ENCODE measurements at places on chromosomes 12 and 14. TPM values are rescaled to one million over a fixed set of nuclear protein-coding genes. Genes with fewer than 3 reads are reported as not detected.

DNA sequence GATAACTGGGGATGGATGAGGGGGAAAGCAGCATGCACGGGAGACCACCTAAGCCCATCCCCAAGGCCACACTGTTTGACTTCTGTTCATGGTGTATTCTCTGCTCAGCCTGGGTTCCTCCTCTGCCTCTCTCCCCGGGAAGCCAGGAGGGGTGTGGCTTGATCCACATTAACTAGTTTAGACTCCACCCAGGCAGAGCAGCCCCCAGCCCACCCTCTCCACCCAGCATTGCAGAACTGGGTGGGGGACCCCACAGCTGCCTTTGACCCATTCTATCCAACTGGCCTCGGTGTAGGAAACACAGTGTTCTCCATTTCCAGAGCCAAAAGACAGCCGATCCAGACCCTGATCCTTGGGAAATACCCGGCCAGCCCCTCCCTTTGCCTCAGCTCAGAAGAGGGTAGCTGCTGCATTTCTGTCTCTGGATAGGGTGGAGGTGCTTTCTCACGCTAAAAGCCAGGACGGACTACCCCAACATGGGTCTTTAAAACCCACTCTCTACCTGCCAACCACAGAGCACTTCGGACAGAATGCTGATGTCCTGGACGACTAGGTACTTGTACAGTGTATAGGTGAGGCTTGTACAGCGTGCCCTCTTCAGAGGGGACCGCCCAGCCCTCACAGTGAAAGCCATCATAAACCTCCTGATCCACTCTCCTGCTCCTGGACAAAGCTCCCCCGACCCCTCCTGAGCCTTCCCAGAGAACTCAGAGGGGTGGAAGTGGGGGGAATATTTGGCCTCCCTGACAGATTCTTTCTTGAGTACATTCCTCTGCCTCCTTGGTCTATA lies 9.4 kb downstream of the SPRYD3 start:
- DNase-seq = no peak

GRCh38 chr14:88286309-88286708 lies 36.8 kb downstream of the KCNK10 start:
- no peak for DNase-seq

DNA sequence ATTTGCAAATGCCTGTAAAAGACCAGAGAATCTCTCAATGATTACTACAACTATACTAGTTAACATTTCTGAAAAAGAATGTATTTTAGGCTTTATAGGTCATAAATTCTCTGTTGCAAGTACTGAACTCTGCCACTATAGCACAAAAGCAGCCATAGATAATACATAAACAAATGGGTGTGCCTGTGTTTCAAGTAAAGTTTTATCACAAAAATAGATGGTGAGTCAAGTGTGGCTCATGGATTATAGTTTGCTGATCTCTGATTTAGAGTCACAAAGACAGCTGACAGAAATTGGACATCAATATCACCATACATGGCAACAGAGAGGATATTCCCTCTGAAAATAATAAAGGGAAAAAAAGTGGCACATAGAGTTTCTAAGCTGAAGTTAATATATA lies 68.1 kb downstream of the FSCB start:
- no peak for DNase-seq

DNA sequence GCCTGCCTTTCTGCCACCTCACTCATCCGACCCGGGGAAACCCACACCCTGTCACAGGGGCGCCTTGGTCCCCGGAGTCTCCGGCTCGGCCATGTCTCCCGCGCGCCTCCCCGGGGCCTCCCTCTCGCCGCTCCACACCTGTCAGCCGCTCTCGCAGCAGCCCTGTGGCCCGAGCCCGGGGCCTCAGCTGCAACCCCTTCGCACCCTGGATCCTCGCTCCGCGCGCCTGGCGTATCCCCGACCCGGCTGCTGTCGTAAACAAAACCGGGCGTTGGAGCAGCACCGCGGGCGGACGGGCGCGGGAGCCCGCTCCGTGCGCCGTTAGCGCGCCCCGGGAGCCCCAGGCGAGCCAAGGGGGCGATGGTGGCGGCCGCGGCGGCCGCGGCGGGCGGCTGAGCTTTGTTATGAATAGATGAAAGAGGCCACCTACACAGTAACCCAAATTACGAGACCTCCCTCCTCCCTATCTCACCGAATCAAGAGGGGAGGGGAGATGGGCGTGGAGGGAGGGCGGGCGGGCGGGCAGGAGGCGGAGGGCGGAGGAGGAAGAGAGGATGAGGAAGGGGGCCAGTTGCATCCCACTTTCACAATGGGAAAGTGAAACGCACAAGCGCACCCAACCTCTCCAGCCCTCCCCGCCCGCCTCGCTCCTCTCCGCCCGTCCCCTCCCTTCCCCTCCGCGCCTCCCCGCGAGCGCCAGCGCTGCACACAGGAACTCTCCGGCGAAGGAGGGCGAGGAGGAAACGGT lies at the start of gene PLXNC1:
Gene PLXNC1, plus strand, starts transcription at position 587 of the 748 bp plus-strand sequence. CDS start 395 bp downstream, outside the sequence.
- no peak for DNase-seq

GRCh38 chr12:111311011-111311410 lies 57.9 kb downstream of the PHETA1 start:
- DNase-seq = peak; percentile 74

The GPRC5D gene
- not detected for total RNA-seq

DNA sequence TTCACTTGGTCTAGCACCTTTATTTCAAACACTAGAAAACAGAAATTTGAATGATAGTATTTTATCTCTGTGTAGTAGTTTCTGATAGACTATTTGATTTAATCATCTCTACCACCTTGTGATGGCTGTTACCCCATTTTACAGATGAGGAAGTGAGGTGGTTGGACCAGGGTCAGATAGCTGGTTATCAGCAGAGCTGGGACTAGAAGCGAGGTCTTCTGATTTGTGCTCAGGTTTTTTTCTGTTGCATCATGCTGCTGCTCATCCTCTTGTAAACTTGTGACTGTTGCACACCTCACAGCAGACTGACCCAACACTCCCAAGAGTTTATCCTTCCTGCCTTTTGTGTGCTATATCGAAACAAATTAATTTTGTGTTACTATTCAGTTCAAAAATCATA lies 10.1 kb upstream of the MANSC4 start:
- no peak for DNase-seq

The RAB35 gene
- total RNA-seq = 20.8 TPM

The UNG gene
- total RNA-seq = 29.8 TPM

The OLR1 gene
- total RNA-seq = not detected

The BCL2L14 gene
- not detected for total RNA-seq

The SLCO1B1 gene
- not detected for total RNA-seq

DNA sequence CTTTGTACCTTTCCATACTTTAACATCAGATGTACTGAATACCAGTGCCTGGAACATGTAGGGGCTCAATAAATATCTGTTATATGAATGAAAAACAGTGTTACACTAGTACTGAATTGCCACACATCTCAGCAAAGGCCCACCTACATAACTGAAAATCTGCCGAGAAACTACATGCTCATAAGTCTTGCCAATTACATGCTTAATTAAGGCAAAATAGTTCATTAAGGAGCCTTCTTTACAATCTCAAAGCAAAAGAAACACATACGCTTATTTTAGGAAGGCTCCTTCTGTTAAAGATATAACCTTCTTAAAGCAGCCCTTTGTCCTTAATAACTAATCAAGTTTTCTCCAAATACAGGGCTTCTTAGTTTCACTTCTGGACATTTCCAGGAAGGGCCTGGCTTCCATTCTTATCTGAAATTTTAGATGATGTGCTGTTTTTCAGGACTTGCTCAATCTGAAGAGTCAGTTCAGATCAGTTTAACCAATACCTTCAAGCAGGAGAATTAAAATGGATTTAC lies 11.5 kb downstream of the LIMA1 start:
- DNase-seq = no peak

DNA sequence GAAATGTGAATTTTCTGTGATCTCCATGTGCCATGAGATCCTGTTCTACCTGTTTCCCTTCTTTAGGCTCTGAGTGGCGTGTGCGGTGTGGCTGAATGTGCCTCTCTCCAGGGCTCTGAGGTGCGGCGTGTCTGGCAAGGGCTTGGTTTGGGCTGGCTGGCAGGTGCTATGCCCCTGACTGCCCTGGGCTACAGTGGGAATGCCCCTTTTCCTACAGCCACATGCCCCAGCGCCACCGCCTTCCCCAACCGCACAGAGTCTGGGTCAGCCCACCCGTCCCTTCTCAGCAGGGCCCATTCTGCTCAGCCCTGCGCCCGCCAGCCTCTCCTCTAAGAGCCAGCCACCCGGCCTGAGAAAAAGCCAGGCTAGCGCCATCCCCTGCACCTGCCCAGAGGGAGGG lies 24.7 kb downstream of the BTBD6 start:
- no peak for DNase-seq

The KRT1 gene
- not detected for total RNA-seq

GRCh38 chr12:105733579-105733978 lies 403.1 kb downstream of the C12orf75 start:
- DNase-seq = no peak

The PLEKHD1 gene
- total RNA-seq = 1.1 TPM

- DNase-seq = peak; percentile 86
These were observed 136.1 kb downstream of the FGD4 start for GRCh38 chr12:32535288-32535999.

The TFCP2 gene
- total RNA-seq = 17.2 TPM

DNA sequence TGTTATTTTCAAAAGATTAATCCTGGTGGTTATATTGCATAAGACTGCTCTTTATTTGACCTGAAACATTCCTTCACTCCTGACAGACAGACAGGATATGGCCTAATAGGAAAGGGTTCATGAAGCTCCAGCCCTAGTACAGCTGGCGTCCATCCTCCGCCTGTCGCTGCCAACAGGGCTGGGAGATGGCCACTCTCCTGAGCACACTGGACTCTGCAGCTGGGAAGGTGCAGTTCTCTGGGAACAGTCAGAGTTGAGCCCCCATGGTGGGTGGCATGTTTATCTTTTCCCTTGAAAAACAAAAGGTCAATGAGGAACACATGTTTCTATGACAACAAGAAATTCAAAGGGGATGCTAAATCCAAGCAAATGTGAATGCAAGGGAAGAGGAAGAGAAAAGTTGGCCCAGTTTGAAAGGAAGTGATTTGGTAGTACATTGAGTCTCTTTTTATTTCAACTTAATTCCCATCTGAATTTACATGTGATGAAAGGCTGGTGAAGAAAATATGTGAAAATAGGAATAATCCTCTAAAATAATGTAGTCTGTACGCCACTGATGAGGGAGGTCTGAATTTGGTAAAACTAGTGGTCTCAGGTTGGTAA lies 89.9 kb upstream of the DCN start:
- DNase-seq = no peak

The IL31 gene
- total RNA-seq = not detected

GRCh38 chr12:33427071-33427470 lies 12.5 kb downstream of the SYT10 start:
- peak; percentile 50 for DNase-seq

DNA sequence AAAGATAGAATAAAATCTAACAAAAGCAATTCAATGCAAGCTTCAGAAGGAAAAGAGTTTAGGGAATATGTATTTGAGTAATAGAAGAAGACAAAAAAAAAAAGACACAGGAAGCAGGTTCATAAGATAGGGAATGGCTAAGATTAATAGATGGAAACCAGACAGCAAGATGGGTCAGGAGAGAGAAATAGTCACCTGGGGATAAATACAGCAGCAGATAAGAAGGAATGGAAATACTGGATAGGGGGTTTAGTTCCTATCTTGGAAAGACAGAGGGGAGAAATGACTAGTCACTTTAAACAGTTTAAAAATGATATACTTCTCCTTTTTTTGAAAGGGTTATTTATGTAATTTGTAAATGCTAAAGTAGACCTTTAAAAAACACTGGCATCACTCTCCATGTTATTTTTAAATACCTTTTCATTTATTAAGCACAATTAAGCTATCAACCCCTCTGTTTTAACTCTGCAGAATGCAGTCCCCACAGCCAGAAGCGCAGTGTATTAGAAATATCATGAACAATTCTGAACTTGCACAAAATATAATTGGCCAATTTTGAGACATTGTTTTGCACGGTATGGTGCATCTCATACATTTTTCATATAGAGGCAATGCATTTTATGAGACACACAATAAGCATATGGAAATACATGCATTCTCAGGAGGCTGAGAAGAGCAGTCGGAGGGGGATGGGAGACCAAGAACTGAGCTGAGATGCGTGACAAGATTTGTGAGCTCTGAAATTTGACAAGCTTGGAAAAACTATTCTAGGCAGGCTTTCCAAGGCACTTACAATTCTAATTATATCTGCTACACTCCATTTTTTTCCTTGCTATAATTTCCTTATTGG lies 303.4 kb upstream of the PRICKLE1 start:
- DNase-seq = no peak

The KRT6B gene
- total RNA-seq = not detected

The DIO2 gene
- 30.7 TPM for total RNA-seq

The OTUB2 gene
- 1.1 TPM for total RNA-seq

- no peak for DNase-seq
These were observed 45.3 kb downstream of the SOS2 start for GRCh38 chr14:50186107-50186506.

DNA sequence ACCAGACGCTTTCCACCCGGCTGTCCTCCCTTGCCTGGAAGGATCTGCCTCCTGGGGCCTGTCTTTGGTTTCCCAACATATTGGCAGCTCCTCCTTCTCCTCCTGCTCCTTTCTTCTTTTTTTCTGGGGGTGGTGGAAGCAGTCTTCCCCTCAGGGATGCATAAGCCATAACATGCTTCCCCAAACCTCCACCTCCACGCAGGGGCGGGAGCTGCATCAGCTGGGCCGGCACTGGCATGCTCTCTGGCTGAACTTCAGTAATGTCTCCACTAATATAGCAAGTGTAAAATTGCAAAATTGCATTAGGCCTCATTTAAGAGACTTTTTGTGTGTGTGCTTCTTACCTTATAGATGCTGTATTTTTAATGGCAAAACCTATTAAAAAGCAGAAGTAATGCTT lies 58.6 kb downstream of the GLT1D1 start:
- DNase-seq = no peak

The C12orf54 gene
- total RNA-seq = not detected

The OASL gene
- 1.2 TPM for total RNA-seq

DNA sequence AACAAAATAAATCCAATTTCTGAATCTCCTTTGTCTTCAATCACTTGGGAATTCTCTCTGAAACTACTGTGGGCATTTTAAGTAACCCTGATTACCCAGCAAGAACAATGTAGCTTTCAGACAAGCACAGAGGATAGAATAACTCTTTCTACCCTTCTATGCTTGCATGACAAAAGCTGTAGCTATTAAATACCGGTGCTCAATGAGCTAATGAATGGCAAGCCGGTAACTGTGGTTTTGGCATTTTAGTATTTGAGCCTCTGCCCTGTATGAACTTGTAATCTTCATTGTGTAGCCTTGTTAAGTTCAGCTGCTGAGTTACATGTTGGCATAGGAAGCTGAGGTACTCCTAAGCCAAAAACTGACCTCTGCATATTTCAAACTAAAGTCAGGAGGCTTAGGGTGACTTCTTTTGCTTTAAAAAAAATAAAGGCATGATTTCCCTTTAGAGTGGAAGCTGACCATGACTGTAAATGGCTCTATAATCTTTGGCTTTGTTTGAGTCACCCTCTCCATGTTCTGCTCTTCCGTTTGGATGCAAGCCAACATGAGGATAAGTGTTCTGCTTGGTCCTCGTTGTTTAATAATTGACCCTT lies 171.0 kb upstream of the HIF1A start:
- peak; percentile 85 for DNase-seq

DNA sequence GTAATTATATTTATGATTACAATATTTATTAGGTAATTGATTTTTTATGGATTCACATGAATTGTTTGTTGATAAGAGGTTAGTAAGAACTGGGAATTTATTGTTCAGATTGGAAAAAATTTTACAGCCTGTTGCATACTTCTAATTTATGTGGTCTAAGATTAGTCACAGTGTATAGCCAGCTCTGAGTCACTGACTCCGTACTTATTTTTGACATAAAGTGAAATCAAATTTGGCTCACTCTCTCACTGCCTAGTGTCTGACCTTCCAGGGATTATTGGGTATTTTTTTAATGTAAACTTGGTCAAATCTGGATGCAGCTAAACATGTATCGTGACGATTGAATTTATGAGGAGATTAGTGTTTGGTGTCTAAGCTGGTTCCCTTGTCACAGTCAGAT lies 109.3 kb downstream of the PTPRQ start:
- DNase-seq = peak; percentile 58

The TMPRSS12 gene
- total RNA-seq = not detected

The LTBP2 gene
- 18.6 TPM for total RNA-seq
